ENCODE measurements at places on chromosomes 1 and 21. TPM values are rescaled to one million over a fixed set of nuclear protein-coding genes. Genes with fewer than 3 reads are reported as not detected.

DNA sequence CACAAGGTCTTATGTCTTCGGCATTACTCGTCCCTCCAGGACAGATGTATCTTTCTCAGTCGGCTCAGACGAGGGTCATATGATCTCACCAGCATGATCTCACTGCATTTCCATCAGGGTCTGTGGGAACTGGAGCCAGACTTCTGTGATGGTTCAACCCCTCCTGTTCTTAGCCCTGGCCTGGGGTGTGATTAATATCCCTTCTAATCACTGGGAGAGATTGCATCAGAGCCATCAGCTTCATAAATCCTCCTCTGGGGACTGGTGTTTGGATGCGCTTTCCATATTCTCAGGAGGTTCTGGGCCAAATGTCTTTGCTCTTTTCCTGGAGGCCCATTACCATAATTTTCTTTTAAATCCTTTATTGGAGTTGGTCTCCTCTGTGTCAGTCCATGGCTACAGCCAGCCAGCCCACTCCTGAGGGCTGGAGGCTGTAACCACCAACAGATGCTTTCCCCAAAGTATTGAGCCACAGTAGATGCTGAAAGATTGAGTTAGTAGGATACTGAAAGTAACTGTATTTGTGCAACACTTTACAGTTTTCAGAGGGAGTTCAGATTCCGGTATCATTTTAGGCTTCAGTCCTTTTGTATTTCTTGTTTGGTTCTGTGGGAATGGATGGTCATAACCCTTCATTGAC, 20.0 kb downstream of the CACNA1E start:
- no peak overlapping the region for H3K27ac ChIP-seq
- no peaks in the 10 kb centered on the region for H3K36me3 ChIP-seq
- H3K27me3 ChIP-seq: peaks cover 4% of the 10 kb centered on the region
- H3K4me3 ChIP-seq: no peak overlapping the region
- H3K4me1 ChIP-seq: no peaks in the 10 kb centered on the region

GRCh38 chr21:26070822-26071425, 99.6 kb downstream of the APP start:
- peak overlapping the region; percentile 77 for H3K27ac ChIP-seq
- H3K27me3 ChIP-seq: no peaks in the 10 kb centered on the region
- H3K4me1 ChIP-seq: peaks cover 58% of the 10 kb centered on the region
- no peaks in the 10 kb centered on the region for H3K36me3 ChIP-seq
- no peak for DNase-seq

- H3K4me3 ChIP-seq: no peak overlapping the region
- H3K4me1 ChIP-seq: peaks cover 24% of the 10 kb centered on the region
- DNase-seq: peak; percentile 84
These were observed 17.5 kb upstream of the COL6A2 start for GRCh38 chr21:46080171-46081021.

- H3K27me3 ChIP-seq: peaks cover 14% of the 10 kb centered on the region
- H3K36me3 ChIP-seq: no peaks in the 10 kb centered on the region
- no peak overlapping the region for H3K4me3 ChIP-seq
- H3K27ac ChIP-seq: no peak overlapping the region
- no peaks in the 10 kb centered on the region for H3K4me1 ChIP-seq
These were observed 337.1 kb upstream of the KAZN start for GRCh38 chr1:14261395-14261794.

GRCh38 chr21:35585155-35585554, 475.2 kb downstream of the SETD4 start:
- H3K4me1 ChIP-seq: peaks cover 4% of the 10 kb centered on the region
- H3K27ac ChIP-seq: no peak overlapping the region
- DNase-seq: no peak
- no peaks in the 10 kb centered on the region for H3K36me3 ChIP-seq
- H3K27me3 ChIP-seq: no peaks in the 10 kb centered on the region
- H3K4me3 ChIP-seq: no peak overlapping the region

- H3K4me1 ChIP-seq: no peaks in the 10 kb centered on the region
- peak; percentile 83 for DNase-seq
- peaks cover 14% of the 10 kb centered on the region for H3K27me3 ChIP-seq
- peaks cover 2% of the 10 kb centered on the region for H3K36me3 ChIP-seq
- no peak overlapping the region for H3K4me3 ChIP-seq
These were observed 63.6 kb upstream of the ZC3H12A start for GRCh38 chr1:37410815-37411214.

DNA sequence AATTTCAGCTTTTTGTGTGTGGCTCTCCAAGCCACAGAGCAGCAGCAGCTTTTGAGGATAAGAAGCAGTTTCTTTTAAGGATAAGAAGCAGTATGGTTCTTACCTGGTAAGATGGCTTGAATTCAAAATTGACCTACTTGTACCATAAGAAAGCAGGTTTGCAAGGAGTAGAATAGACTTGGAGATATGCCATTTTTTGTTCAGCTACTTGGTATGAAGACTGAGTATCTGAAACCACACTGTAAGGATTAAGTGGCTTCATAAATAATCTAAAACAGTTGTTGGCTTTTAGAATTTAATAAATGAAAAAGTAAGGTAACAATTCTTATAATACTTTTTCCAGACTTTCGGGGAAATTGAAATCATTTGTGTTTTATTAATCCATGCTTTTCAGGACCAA, 74.2 kb downstream of the ATF6 start:
- no peak overlapping the region for H3K27ac ChIP-seq
- H3K36me3 ChIP-seq: peaks cover 12% of the 10 kb centered on the region
- no peak for DNase-seq

The PPM1J gene
- 0.59 TPM for total RNA-seq

GRCh38 chr1:185291652-185292051, 25.4 kb downstream of the IVNS1ABP start:
- peak overlapping the region; percentile 33 for H3K27ac ChIP-seq
- peaks cover 27% of the 10 kb centered on the region for H3K36me3 ChIP-seq
- DNase-seq: no peak
- no peaks in the 10 kb centered on the region for H3K4me1 ChIP-seq

DNA sequence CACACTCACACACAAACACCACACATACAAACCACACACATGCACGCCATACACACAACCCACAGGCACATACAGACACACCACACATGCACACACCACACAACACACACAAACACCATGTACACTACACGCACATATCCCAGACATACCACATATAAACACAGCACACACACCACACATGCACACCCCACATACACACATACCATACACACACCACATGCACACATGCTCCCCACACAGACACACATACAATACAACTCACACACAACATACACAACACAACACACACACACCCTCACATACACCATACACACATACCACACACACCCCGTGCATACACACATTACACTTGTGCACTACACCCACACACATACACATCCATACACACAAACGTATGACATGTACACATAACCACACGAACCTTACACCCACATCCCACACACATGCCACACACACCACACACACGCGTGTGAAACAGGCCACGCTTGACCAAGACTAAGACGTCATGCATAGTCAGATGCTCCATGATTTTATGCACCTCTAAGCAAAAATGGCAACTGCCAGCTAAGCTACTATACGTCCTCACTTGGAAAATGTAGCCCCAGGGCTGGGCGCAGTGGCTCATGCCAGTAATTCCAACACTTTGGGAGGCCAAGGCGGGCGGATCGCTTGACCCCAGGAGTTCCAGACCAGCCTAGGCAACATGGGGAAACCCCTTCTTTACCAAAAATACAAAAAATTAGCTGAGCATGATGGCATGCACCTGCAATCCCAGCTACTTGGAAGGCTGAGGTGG, 77.4 kb upstream of the TMPRSS2 start:
- peaks cover 8% of the 10 kb centered on the region for H3K4me1 ChIP-seq
- no peak for DNase-seq
- H3K36me3 ChIP-seq: peaks cover 7% of the 10 kb centered on the region

- H3K36me3 ChIP-seq: no peaks in the 10 kb centered on the region
- peak overlapping the region; percentile 14 for H3K27ac ChIP-seq
- H3K4me1 ChIP-seq: peaks cover 27% of the 10 kb centered on the region
These were observed 545.9 kb downstream of the PLPP3 start for GRCh38 chr1:56033321-56034037.

DNA sequence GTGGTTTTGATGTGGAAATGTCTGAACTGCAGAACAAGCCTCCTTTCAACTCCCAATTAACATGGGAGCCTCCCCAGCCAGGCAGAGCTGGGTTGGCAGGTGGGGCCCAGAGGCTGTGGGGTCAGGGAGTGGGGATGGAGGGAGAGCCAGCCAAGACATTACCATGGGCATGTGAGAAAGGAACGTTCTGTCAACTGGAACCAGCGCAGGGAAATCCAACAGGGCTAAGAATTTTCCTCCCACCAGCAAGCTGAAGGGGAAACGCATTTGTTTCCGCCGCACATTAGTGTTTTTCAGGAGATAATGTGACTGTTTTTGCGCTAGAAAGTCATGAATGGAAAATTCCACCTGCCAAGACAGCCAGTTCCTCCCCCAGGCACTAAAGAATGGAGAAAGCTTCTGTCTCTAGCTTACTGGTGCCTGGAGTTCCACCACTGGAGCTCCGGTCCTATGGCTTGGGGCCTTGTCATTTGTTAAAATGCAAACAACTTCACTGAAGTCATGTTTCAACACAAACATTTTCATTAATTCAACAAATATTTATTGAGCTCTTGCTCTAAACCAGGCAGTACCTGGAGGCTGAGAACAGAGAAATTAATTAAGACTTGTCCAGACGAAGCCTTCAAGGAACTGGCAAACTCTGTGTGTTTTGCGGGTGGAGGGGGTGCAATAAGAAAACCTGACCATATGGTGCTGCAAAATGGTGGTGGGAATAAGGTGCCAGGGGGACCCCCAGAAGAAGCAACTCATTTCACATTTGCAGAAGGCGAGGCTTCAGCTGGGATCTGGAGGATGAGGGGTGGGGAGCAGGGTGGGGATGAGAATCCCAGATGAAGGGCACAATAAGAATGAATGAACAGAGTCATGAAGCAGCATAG, 305.1 kb downstream of the MATN1 start:
- peaks cover 10% of the 10 kb centered on the region for H3K27me3 ChIP-seq
- H3K4me1 ChIP-seq: no peaks in the 10 kb centered on the region
- no peak for DNase-seq
- H3K27ac ChIP-seq: no peak overlapping the region
- no peak overlapping the region for H3K4me3 ChIP-seq

DNA sequence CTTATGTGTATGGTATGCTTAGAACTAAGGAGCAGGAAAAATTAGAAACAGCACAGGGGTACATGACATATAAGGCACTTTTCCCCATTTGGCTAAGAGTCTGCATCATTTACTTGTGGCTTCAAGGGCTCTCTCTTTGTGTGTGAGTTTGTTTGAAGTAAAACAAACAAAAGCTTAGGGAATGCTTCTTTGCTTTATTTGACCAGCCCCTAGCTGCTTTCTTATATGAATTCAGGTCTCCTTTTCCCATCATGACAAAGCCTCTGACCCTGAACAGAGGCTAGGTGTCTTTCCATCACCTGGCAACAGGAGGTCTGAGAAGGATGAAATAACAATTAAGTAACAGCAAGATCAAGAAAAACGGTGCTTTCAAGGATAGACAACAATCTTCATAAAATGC, 643.8 kb upstream of the ADGRL2 start:
- no peak overlapping the region for H3K27ac ChIP-seq
- no peaks in the 10 kb centered on the region for H3K27me3 ChIP-seq
- H3K36me3 ChIP-seq: no peaks in the 10 kb centered on the region
- peaks cover 13% of the 10 kb centered on the region for H3K4me1 ChIP-seq

The SLAMF9 gene
- not detected for total RNA-seq

The PLEKHO1 gene
- total RNA-seq: 52.5 TPM

The MFSD2A gene
- 2.5 TPM for total RNA-seq

The KCNJ9 gene
- not detected for total RNA-seq

The OR6N1 gene
- not detected for total RNA-seq
